ENCODE measurements at places on chromosomes 1 and 21.

DNA sequence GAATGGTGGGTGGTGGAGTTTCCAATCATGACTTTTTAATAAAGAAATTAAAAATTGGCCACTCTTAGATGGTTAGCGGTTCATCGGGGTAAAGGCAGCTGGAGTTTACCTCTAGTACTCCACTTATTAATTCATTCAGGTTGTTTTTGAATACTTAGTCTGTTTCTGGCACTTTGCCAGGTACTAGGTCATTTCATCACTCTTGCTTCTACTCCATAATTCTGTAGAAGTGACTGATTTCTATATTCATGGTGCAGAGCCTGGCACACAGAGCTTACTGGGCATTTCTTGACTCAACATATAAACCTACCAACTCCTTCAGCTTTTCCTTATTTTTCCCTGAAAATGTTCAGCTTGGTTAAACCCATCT is 31.5 kb downstream of the FOXD2 start:
- DNase-seq, result no peak

- no peak for DNase-seq
These were observed 27.4 kb upstream of the HPDL start for GRCh38 chr1:45299296-45299695.

DNA sequence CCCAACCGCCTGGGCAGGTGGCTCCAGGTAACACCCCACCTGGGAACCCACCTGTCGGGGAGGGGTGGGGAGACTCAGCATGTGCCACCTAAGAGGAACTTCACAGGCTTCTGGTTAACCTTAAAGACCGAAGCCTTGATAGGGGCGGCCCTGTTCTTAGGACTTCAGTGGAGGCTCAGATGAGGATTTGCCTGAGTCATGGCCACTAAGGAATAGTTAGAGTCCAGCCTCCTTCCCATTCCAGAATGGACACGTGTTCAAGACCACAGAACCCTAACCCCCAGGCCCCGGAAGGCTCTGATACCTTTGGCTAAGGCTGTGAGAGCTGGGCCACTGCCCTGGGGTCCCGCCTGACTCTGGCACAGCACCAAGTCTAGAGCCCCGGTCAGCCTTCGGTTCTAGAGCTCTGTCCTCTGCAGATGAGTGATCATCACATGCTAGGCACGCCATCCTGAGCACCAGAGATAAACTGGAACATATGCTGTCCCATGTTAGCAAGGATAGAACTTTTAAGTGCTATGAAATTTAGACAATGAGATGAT is 20.3 kb downstream of the PADI6 start:
- no peak for DNase-seq

DNA sequence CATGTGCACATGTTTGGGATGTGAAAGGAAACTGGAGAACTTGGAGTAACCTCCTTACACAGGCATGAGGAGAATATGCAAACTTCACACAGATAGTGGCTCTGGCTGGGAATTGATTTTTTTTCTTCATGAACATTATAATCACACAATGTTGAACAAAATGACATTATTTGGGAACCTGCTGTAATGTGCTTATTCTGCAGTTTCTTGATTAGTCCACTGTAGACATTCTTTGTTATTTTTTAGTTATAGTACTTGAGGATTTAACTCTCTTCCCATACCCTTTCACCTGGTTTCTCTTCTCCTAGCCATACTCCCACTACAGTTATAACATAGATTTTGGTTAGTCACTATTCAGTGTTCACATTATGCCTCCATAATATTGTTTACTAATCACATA is 68.3 kb downstream of the ATG4C start:
- no peak for DNase-seq

DNA sequence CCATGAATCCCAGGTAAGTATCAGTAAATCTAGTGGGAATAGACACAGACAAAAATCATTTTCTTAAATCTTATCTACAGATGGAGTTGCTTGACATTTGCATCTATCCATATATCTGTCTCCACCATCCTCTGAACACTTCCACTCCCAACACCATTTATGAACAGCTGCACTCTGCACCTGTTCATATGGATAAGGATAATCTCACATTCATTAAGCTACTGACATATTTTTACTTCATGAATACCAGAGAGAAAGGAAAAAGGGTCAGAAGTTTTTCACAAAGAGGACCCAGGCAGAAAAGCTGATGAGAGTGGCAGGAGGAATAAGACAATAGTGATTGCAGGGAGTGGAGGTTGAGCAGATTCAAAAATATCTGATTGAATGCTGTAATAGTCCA is 222.6 kb downstream of the DNAH14 start:
- no peak for DNase-seq

DNA sequence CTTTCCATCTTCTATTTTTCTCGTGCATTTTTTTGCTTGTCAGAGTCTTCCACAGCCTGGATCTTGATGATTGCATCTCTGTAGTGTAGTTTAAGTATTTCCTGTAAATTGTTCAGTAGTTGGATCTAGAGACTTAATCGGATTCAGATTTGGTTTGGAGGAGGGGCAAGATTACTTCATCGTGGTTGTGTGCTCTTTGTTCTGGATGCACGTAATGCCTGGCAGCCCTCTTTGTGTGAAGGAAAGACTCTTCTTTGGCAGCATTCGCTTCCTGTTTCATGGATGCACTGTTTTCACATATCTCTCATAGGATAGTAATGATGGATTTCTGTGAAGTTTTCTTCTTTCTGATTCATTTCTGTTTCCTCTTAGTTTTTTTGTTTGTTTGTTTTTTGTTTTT is 14.2 kb downstream of the SEMA4A start:
- DNase-seq, result no peak

DNA sequence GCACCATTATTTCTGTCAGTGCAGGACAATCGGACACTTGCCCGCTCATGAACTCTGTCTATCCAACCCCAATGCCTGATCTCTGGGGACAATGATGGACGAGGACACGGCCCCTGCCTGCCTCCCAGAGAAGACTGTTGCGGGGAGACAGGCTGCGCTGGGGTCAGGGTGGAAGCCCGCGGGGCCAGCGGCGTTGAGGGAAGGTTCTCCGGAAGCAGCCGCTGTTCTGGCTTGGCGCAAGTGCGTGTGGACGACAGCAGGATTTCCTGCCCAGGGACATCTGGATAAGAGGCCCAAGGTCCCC is 18.8 kb downstream of the RHBG start:
- DNase-seq, result no peak
